ENCODE measurements at places on chromosomes 6 and 20.

DNA sequence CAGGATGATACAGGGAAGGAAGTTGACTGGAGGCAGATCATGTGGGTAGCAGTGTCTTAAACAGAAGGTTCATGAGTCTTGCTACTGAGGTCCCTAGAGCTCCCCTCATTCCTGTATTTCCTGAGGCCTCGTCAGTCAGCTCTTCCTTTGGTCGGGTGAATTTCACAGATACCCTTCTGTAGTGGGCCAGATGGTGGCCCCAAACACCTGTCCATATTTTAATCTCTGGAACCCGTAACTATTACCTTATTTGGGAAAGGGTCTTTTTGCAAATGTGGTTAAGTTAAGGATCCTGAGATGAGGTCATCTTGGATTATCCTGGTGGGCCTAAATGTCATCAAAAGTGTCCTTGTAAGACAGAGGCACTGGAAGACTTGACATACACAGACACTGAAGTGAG lies 9.6 kb downstream of the KCNS1 start:
- DNase-seq, result no peak

- no peak for DNase-seq
These were observed 90.0 kb upstream of the SLC24A3 start for GRCh38 chr20:19122395-19122794.

DNA sequence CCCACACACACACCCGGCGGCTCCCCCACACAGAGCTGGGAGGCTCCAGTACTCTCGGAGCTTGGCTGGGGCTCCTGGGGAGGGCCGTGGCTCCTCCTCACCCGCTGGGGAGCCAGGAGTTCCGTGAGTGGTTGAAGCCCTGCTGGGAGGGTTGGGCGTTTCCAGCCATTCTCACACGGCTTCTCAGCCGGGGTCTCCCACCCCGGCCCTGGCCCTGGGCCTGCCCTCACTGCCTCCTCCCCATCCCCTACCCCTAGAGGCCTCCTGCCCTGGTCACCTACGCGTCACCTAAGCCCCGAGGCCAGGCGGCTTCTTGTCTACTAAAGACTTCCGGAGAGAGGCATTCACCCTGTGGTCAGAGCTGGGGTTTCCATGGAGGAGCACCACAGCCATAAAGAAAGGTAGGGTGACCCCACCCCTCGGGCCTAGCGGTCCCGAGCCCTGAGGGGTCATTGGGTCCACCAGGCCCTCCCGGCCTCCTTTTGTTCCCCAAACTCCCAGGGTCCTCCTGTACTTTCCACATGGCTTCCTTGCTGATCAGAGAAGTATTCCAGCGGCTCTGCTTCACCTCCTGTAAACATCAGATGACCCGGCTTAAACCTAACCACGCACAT lies 99.3 kb downstream of the TTLL2 start:
- DNase-seq, result no peak

GRCh38 chr6:70380252-70380651 lies 33.1 kb upstream of the FAM135A start:
- DNase-seq, result no peak

DNA sequence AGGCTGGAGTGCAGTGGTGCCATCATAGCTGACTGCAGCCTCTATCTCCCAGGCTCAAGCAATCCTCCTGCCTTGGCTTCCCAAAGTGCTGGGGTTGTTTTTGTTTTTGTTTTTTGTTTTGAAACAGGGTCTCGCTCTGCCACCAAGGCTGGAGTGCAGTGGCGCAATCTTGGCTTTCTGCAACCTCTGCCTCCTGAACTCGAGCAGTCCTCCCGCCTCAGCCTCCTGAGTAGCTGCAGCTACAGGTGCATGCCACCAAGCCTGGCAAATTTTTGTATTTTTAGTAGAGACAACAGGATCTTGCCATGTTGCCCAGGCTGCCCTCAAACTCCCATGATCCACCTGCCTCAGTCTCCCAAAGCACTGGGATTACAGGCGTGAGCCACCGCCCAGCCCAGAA lies 4.2 kb downstream of the C6orf132 start:
- DNase-seq, result no peak

DNA sequence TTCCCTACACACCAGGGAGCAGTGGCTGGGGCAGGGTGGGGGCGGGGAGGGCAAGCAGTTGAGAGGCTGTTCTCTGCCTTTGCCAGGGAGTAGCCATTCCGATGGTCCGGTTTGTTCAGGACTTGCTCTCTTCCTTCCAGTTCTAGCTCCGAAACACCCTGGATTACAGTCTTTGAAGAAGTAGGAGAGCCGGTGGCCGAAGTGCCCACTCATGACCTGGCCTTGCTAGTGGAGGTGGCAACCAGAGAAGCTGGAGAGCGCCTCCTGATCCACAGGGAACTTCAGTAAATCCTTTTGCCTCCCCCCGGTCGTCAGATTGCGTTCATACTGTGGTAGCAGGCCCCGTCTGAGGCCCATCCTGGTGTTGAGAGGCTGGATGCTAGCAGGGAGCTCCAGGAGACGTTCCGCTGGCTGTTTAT lies 92.8 kb downstream of the ARID1B start:
- no peak for DNase-seq

DNA sequence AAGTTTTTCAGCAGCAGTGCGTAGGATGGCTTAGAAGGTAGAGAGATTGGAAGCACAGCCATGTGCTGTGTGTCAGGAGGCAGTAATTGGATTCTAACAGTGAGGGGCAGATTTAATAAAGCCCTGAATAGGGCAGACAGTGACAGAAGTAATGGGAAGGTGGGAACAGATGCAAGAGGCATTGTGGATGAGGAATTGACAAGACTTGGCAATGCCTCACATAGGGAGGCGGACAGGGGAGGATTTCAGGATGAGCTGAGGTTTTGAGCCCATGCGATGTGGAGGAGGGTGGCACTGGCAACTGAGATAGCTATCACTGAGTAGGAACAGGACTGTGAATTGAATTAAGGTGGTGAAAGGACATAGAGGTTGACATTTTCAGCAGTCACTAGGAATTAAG lies 262.2 kb upstream of the FLRT3 start:
- no peak for DNase-seq

DNA sequence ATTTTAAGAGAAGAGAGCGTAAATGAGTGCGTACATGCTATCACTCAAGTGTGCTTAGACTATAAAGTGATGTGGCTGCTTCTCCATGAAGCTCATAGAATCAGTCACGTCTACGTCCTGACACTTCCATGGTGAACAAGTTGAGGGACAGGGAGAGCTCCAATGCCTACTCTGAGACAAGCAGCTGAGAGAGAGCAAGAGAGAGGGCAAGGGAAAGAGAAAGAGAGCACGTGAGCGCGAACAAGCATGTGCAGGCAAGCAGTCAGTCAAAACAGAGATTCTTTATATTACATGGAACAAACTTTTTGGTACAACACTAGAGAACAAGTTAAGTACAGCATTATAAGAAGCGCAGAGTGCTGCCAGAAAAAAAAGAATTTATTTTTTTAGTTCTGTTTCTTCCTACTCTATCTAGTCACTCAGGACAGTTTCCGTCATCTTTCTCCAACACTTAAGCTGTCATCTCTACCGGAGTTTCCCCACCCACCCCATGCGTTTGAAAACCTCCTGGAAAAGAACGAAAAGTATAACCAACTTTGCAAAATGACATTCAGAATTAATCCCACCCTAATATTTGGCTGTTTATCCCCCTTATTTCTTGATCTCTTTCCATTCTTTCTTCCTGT lies 61.8 kb downstream of the EPB41L2 start:
- DNase-seq, result no peak

DNA sequence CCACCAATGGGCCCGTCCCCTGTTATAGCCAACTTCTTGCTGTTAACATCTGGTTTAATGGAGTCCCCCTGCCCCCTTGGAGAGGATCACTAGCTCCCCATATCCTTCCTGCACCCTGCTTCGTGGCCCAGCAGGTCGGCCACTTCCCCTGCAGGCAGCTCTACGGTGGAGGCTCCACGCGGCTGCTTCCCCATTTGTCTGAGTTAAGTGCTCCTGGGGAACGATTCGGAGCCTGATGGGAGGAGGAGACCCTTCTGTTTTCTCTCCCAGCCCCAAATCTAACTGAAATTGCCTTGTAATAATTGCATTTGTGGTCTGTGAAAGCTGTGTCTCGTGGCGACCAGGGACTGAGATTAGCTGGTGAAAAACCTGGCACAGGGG lies 74.6 kb downstream of the SULF2 start:
- no peak for DNase-seq

GRCh38 chr6:27669624-27670301 lies 196.9 kb upstream of the ZNF184 start:
- no peak for DNase-seq

DNA sequence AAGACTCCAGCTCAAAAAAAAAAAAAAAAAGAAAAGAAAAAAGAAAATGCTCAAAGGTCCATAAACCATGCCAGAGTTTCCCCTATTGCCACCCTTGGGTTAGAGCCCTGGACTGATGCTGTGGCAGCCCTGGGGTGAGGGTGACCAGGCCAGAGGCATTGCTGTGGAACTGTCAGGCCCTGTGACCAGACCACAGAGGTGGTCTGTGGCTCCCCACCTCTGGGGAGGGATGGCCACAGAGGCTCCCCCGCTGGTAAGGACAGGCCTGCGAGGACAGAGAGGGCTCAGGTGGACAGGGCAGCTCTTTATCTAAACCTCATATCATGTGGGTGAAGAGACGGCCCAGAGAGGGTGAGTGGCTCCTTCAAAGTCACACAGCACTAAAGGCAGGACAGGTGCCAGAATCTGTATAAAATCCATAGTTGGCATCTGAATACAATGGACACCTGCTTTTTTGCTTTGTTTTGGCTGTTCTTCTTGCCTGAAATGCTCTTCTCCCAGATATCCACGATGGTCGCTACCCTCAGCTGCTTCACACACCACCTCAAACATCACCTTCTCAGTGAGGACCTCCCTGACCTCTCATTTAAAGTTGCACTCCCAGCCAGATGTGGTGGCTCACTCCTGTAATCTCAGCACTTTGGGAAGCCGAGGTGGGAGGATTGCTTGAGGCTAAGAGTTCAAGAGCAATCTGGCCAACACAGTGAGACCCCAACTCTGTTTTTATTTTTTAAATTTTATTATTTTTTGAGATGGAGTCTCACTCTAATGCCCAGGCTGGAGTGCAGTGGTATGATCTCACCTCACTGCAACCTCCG lies 22.5 kb upstream of the SPDEF start:
- no peak for DNase-seq

- no peak for DNase-seq
These were observed 505.0 kb upstream of the SLC35B3 start for GRCh38 chr6:8940356-8940755.

GRCh38 chr6:121619013-121619412 lies 183.6 kb downstream of the GJA1 start:
- DNase-seq, result no peak

GRCh38 chr20:57164872-57165271 lies 101.6 kb downstream of the BMP7 start:
- no peak for DNase-seq

- DNase-seq, result no peak
These were observed 28.3 kb upstream of the SMIM29 start for GRCh38 chr6:34276881-34277762.
